ENCODE measurements at places on chromosomes 2 and 18.

- DNase-seq = peak; percentile 60
These were observed 298.9 kb downstream of the DSEL start for GRCh38 chr18:67217551-67218166.

DNA sequence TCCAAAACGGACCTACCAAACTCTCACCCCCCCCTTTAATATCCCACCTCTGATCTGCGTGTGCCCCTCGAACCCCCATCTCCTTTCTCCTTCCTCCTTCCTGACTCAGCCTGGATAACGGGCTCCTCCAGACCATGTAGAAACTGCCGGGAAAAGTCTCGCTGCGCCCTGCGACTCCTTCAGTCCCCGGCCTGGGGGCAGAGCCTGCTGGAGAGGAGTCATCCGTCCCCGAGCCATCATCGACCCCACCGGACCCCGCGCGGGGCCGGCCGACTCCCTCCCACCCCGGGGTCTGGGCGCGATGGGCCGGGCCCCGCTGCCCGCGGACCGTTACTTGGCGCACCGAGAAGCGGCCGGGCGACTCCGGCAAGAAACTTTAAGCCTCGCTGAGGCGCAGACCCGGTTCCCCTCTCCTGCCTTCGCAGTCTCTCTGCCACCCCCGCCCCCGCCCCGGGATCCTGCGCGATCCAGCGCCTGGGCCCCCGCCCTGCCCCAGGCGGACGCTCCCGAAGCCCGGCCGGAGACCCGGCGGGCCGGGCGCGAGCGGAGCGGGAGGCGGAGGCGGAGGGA, 3.4 kb downstream of the ZEB2 start:
- no peak for DNase-seq

- DNase-seq = no peak
These were observed 20.1 kb upstream of the MREG start for GRCh38 chr2:216033403-216033802.

GRCh38 chr18:47113796-47114540, 36.3 kb downstream of the HDHD2 start:
- no peak for DNase-seq
